ENCODE measurements at places on chromosomes 16 and 17.

DNA sequence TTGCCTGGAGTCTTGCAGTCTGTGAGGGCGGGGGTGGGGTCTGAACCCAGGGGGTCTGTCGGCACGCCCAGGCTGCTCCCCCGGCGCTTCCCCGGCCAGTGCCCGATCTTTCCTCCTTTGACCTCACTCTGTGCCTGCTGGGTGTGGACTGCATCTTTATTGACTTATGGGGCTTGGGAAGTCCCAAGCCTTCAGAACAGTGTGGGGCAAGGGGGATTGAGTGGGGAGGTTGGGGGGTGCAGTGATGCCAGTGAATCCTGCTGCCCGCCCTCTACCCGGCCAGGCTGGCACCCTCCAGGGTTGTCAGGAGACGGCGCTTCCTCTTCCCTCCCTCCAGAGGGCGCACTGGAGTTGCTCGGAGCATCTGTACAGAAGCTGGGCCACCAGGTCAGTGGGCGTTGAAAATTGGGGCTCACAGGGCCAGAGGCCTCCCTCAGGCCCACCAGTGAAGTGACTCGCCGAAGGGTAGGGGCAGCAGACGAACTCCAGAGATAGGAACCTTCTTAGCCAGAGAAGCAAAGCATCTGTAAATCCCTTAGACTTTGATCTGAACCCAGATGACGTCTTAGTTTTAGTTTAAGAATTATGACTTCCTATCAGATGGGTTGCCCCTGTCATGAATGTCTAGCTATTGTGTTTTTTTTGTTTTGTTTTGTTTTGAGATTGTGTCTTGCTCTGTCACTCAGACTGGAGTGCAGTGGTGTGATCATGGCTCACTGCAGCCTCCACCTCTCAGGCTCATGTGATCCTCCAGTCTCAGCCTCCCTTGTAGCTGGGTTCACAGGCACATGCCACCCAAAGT lies 184.8 kb upstream of the CIBAR2 start:
- DNase-seq = peak; percentile 47

GRCh38 chr17:59435238-59435637 lies 103.8 kb downstream of the YPEL2 start:
- DNase-seq = no peak

- DNase-seq = no peak
Observed at GRCh38 chr17:6701719-6702118, 11.4 kb downstream of the SLC13A5 start.

- DNase-seq = no peak
Observed at GRCh38 chr16:4870138-4870671, 22.9 kb downstream of the UBN1 start.

GRCh38 chr17:69788957-69789356 lies 286.1 kb upstream of the KCNJ16 start:
- no peak for DNase-seq

GRCh38 chr16:86224126-86224525 lies 286.2 kb upstream of the FOXF1 start:
- DNase-seq = no peak

DNA sequence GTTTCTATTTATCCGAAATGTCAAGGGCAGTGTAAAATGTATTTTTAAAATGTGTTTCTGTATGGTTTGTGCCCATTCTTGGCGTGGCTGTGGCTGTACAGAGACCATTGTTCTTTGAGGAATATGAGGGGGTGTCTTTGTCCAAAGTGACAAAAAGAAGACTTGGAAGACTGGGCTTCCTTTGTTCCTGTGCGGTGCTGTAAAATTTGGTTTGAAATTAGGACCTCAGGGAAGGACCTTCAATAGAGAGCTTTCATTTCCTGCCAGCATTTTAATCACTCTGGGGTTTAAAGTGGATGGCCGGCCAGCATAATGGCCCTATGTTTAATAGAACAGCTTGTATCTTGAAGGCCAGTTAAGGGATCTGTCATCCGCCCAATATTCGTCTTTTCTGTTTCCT lies 190.1 kb upstream of the TBX2 start:
- DNase-seq = no peak

DNA sequence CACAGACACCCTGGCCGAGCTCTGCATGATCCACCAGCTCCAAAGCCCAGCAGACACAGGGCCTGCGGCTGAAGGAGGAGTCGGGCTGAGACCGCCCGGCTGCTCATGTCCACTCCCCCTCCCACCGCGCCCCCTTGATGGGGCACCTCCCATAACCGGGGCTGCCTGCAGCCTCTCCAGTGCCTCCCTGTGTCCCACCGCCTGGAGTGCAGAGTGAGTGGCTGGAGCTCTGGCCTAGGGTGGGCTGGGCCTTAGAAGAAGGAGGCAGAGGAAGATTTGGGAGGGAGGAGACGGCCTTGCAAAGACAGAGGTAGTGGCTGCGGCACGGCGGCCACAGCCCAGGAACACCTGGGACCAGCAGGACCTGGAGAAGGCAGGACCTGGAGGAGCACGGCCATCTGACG lies 4.0 kb downstream of the CBFA2T3 start:
- DNase-seq = no peak

- DNase-seq = no peak
Observed at GRCh38 chr16:46859719-46860152, 24.4 kb upstream of the GPT2 start.

DNA sequence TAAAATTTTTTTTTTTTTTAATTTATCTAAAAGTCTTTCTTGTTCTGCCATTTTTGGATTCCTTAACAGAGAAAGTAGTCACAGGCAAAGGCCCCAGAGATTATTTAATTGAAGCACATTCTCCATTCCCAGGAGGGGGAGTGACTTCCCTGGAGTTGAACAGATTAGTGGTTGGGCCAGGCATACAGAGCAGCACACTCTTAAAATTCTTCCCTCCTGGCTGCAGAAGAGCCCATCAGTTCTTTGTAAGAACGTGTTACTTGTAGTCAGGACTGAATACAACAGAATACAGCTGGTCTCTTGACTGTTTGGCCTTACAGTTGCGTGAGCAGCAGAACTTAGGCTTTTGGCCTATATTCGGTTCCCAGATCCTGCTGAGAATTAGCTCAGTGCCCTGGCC lies 1.8 kb downstream of the ALKBH5 start:
- no peak for DNase-seq

- DNase-seq = no peak
Observed at GRCh38 chr17:42850954-42851353, at the start of gene AOC3. AOC3 (plus strand) TSS chr17:42851199; CDS start chr17:42851344, 145 bp downstream.

- DNase-seq = no peak
Observed at GRCh38 chr17:34669511-34669910, 90.1 kb downstream of the TMEM132E start.

- no peak for DNase-seq
Observed at GRCh38 chr17:32485261-32486110, 1.3 kb upstream of the CDK5R1 start.

GRCh38 chr17:27616414-27616813 lies 14.6 kb upstream of the LGALS9 start:
- DNase-seq = no peak

- no peak for DNase-seq
Observed at GRCh38 chr16:30030841-30031413, at the start of gene TLCD3B. TLCD3B (minus strand) TSS chr16:30031271; CDS start chr16:30030527, 744 bp downstream.

DNA sequence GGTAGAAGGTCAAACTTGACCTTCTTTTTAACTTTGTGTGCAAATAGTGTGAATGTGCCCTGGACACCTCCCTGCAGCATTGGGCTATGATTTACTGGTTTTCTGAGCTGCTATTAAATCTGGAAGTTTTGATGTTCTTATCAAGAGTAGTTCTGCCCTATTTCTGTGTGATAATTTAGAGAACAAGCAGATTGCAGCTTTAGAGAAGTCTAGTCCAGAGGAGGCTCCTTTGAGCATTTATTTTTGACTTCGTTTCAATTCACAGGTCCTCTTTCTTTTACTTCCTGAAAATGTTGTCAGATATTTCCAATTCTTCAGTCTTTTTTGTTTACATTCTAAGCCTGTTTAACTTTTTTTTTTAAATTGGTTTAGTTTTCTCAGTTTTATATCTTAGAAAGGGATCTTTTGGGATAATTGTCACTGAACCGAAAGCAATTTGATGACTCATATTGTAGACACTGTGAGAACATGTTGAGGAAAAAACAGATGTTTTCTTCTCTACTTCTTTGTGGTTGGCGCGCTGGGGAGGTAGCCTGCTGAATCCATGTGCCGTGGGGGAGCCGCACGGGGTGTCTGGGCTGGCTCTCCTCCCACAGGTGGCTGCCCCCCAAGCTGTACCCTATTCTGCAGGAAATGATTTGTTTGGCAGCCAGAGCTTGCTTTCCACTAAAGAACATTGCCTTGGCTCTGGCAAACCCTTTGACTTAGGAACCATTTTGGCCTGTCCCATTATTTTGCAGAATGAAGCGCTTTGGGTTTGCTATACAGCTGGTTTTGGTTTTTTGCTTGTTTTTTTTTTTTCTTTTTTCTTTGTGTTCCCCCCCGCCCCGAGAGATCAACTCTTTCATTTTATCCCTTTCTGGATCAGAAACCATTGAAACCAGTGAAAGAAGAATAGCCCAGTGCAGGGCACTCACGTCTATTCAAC lies 53.4 kb downstream of the MFSD11 start:
- no peak for DNase-seq

DNA sequence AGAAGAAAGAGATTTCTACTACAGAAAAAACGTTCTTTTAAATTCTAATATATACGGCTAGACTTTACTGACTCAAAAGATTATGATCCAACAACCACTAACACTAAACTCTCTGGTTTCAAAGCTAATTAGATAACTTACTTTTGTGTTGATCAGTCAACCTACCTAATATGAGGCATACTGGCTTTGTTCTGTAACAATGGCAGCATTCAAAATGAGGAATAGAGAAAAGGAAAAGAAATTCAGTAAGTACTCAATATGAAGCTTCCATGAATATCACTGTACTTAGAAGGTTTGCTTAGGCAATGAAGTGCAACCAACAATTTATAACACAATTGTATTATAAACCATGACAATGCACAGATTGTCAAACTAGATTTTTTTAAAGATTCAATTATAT lies 430.5 kb upstream of the PMFBP1 start:
- DNase-seq = no peak

DNA sequence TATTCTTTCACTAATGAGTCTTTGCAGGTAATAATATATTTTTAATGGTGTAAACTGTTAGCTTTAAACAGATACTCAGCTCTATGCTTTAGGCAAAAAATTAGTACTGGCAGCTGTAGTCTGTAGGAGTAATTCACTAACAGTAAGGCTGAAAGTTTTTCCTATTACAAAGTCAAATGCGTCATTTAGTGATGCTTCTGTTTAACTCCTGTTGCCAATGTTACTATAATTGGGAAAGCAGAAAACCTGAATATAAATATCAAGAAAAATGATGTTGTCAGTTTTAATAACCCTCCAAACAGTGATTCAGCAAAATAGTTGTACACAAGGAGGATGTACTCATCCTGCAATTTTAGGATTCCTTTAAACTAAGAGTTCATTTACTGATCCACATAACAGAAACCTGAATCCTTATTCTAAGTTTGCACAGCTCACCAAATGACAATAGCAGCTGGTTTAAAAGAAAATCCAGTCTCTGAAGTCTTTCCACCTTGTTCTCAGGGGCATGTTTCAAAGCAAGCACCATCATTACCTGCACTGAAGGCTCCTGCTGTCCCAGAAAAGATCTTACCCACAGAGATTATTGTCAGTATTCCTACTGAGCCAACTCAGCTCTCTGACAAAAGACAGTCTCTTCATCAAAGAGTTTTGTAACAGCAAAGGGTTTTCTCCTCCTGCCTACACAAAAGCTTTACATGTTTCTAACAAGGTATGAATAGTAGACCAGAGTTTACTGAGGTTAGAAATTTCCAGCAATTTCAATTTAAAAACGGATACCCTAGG lies 4.2 kb downstream of the CDR2 start:
- DNase-seq = no peak

DNA sequence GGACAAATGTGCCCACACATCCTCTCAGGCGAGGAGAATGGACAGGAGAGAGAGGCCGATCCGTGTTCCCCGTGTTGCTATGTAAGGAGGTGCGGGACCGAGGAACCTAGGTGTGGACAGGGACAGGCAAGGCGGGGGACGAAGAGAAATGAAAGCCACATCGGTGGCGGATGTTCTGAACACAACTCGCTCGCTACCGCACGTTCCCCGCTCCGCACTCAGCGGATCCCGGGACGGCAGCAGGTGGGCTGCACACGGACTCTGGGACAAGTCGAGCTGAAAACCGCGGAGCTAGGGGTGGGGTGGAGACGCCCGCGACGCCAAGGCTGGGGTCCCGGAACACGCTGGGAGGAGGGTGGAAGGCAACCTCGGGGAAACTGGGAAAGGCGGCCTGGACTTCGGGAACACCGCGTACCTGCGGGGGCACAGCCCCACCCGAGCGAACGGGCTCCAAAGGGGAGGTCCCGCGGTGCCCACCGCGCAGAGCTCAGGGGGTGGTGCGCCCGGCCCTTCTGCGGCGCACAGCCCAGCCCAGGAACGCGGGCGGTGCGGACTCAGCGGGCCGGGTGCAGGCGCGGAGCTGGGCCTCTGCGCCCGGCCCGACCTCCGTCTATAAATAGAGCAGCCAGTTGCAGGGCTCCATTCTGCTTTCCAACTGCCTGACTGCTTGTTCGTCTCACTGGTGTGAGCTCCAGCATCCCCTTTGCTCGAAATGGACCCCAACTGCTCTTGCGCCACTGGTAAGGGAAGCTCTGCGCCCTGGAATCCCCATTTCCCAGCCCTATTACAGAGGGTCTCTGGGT lies at the start of gene MT1E:
TSS of gene MT1E (plus strand) at position 642 of the 803 bp plus-strand sequence. CDS start at position 713, 71 bp downstream.
- DNase-seq = no peak

DNA sequence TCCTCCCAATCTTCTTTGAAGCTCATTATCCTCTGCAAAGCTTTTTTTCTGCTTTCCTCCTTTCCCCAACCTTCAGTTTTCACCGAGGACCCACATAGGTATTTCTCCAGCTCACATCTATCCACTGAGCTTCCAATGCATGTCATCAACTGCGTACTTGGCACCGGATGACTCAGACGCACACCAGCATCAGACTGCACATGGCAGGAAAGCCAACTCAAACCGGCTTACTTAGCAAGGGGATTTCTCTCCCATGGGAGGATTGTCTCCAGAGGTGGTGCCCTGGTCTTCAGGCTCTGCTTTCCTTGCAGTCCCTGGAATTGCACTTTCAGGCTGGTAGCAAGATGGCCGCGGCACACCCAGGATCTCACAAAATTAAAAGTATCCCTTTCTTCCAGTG lies 1.7 kb upstream of the AKTIP start:
- DNase-seq = no peak

GRCh38 chr17:8599351-8600011 lies 31.0 kb downstream of the MYH10 start:
- no peak for DNase-seq

- DNase-seq = no peak
Observed at GRCh38 chr16:24626256-24626655, 86.9 kb downstream of the RBBP6 start.

GRCh38 chr16:88068476-88069396 lies 117.5 kb downstream of the BANP start:
- no peak for DNase-seq

DNA sequence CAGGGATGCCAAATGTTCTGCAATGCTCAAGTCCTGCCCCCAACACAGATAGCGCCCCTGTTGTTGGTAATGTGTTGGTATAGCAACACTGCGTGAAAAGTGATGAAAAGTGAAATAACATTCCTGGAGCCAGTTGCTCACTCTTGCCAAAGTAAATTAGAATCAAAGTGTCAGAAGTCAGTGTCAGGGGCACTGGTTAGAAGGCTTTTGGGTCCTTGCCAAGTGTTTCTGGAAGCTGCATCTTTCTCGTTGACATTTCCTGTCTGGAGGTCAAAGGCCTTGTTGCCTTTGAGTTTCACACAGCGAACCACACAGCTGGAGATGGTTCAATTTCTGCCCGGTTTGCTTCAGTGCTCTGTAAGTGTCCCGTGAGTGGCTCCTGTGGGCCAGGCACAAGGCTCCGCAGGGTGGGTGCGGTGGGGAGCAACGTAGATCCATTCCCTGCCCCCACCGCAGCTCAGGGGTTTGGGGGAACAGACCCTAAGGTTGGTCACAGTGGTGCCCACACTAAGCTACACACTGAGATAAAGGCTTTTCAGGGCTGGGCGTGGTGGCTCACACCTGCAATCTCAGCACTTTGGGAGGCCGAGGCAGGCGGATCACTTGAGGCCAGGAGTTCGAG lies 3.6 kb upstream of the SLC16A5 start:
- DNase-seq = no peak
